Activated CD4-positive, alpha-beta memory T cell treated with anti-CD3 and anti-CD28 coated beads for 36 hours (primary cell): ENCODE measurements at places on chromosomes 7 and 10. TPM values are rescaled to one million over a fixed set of nuclear protein-coding genes. Genes with fewer than 3 reads are reported as not detected.

GRCh38 chr7:33425395-33425794 lies 296.0 kb downstream of the BBS9 start:
- no peaks in the 10 kb centered on the region for H3K27me3 ChIP-seq
- H3K27ac ChIP-seq, result no peak overlapping the region
- H3K36me3 ChIP-seq, result no peaks in the 10 kb centered on the region
- DNase-seq, result no peak
- no peaks in the 10 kb centered on the region for H3K4me1 ChIP-seq

DNA sequence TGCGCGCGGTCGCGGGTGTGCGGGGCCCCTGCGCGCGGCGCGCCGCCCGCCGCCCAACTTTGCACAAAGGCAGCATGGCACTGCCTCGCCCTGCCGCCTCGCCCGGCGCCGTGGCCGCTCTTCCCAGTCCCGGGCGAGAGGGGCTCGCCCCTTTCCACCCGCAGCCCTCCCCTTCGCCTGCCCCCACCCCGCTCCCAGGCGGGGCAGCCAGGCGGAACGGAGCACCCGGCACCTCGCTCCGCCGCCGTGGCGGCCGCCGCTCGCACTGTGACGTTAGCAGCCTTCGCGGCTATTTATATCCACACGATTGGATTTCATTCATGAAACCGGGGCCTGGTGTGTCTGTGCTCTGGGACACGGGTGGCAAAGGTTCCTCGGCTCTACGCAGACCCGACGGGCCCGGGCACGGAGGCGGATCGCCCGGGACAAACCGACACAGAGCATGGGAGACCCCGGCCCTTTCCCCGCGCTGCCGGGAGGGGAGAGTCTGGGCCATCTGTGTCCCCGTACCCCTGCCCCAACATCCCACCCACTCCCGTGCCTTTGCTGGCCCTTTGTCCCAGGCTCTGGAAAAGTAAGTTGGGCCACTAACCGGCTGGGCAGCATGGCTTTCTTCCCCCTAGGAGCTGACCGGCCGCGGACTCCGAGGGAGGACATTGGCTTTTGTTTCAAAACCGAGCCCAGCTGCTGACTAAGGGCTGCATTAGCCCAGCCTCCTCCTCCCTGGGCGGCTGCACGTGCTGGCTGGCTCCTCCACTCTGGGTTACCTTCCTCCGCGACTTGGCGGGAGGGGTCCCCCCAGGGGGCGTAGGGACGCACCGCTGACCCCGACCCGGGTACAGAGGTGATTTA lies at the start of gene RHOBTB1:
Gene RHOBTB1, minus strand, starts transcription at position 128 of the 852 bp plus-strand sequence. CDS start 32,643 bp downstream, outside the sequence.
- peak; percentile 28 for DNase-seq
- H3K27ac ChIP-seq, result no peak within 1 kb of the TSS
- peaks cover 55% of the 10 kb centered on the region for H3K27me3 ChIP-seq

The GBF1 gene
- 44.0 TPM for total RNA-seq

The GHRHR gene
- total RNA-seq, result not detected

The INMT gene
- total RNA-seq, result not detected

DNA sequence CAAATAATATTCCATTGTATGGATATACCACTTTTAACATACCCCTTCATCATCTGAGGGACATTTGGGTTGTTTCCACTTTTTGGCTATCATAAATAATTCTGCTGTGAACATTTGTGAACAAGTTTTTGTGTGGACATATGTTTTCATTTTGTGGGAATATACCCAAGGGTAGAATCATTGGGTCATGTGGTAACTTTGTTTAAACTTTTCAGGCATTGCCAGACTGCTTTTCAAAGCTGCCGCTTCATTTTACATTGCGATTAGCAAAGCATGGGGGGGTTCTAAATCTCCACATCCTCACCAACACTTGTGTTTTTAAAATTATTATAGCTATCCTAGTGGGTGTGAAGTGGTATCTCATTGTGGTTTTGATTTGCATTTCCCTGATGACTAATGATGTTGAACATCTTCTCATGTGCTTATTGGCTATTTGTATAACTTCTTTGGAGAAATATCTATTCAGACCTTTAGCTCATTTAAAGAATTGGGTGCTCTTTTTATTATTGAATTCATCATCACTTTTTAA lies 8.4 kb upstream of the HHEX start:
- H3K4me3 ChIP-seq, result no peak overlapping the region
- no peak overlapping the region for H3K27ac ChIP-seq
- no peaks in the 10 kb centered on the region for H3K36me3 ChIP-seq
- peaks cover 18% of the 10 kb centered on the region for H3K27me3 ChIP-seq
- no peaks in the 10 kb centered on the region for H3K4me1 ChIP-seq

DNA sequence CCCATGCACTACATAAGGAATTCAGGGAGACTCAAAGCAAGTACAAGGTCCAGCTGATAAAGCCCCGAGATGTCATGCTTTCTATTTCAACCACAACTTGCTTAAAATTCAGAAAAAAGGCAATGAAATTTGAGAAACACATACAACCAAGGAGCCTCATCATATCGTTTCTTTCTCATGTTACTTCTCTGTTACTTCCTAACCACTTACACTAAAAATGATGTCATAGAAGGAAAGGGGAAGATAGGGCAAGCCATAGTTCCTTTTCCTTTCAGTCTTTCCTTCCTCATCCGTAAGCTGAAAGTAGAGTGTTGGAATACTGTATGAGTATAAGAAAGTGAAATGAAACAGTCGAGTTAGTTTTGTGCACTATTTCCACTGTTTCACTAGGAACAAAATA lies 27.9 kb upstream of the CDK14 start:
- no peaks in the 10 kb centered on the region for H3K36me3 ChIP-seq
- H3K4me1 ChIP-seq, result no peaks in the 10 kb centered on the region
- no peak overlapping the region for H3K4me3 ChIP-seq
- no peak overlapping the region for H3K27ac ChIP-seq
- peaks cover 3% of the 10 kb centered on the region for H3K27me3 ChIP-seq

DNA sequence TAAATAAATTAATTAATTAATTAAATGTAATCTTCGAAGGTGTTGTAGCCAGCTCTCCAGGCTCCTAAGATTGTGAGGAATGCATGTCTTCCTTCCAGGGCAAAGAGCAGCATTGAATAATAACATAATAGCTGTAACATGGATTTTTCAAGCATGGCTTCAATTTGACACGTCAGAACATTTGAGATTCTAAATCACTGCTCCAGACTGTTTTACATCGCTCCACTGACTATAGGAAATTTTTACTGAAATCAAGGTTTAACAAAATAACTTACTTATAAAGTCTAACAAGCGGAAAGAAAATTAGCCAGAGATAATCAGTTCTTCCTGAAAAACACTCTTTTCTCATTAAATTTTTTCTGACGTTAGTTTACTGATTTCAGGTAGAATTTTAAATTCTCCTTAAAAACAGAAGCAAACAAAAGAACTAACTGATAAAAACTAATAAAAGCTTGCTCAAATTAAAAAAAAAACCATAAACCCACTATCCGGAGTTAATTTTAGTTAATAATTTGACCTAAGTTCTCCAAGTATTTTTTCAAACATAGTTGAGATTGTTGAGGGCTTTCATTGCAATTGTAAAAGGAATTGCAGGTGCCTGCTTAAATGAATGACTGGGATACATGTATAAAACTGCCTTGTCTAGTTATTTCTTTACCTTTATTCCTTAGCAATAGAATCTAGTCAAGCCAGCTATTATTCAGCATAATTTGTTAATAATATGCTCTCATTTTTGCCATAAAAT lies 51.2 kb upstream of the SGCE start:
- no peak for DNase-seq
- H3K36me3 ChIP-seq, result no peaks in the 10 kb centered on the region
- peaks cover 5% of the 10 kb centered on the region for H3K27me3 ChIP-seq
- no peaks in the 10 kb centered on the region for H3K4me1 ChIP-seq
- H3K4me3 ChIP-seq, result no peak overlapping the region

- H3K4me3 ChIP-seq, result no peak overlapping the region
- peaks cover 2% of the 10 kb centered on the region for H3K27me3 ChIP-seq
- no peaks in the 10 kb centered on the region for H3K36me3 ChIP-seq
- no peak overlapping the region for H3K27ac ChIP-seq
- no peak for DNase-seq
These were observed 377.1 kb downstream of the HPSE2 start for GRCh38 chr10:98858525-98858924.

The CC2D2B gene
- total RNA-seq, result 0.15 TPM

The NME8 gene
- not detected for total RNA-seq

The SPRN gene
- total RNA-seq, result not detected

DNA sequence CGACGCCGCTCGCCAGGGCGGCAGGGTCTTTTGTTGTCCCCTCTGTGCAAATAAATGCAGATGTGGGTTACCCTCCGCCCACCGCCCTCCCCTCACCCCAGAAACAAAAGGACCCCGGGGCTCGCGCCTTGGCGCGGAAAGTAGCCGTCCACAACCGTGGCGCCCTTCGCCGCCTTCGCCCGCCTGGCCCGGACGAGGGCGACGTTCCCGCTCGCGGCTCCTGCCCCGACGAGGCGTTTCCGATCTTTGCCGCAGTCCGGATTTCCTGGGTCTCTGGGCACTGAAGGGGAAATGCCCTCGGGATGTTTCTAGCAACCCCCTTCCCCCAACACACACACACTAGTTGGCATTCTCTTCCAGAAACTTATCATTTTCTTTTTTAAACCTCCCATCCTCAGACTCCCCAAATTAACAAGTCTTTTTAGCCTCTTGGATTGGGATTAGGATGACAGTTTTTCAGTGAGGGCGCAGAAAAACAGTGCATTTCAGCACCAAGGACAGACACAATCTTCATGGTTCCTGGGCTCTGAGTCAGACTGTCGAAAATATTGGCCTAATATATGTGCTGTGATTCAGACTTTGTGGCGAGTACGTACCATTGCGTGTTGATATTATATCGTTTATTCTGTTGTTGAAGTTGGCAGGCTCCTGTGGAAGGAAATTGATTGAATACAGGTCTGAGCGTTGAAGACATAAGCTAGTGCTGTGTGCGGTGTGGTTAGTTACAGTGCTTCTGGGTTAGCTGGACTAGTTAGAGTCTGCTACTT lies 771 bp downstream of the PHYHIPL start:
- no peak overlapping the region for H3K27ac ChIP-seq
- H3K27me3 ChIP-seq, result peaks cover 12% of the 10 kb centered on the region
- DNase-seq, result no peak
- H3K4me3 ChIP-seq, result no peak overlapping the region

The CDC14C gene
- total RNA-seq, result not detected

The TMEM196 gene
- not detected for total RNA-seq

DNA sequence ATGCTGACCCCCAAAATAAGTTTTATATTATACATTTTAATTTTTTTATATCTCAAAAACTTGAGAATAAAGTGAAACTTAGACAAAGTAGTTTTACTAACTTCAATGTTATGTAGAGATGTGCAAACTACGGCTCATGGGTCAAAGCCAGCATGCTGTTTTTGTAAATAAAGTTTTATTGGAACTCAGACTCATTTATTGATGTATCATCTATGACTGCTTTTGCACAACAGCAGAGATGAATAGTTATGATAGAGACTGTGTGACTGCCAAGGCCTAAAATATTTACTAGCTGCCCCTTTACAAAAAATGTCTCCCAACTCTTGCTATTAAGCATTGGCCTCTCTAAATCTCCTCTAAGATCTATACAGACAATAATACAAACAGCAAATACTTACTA lies 12.4 kb downstream of the MTPN start:
- no peak for DNase-seq
- no peak overlapping the region for H3K4me3 ChIP-seq
- peaks cover 69% of the 10 kb centered on the region for H3K4me1 ChIP-seq
- H3K36me3 ChIP-seq, result peaks cover 24% of the 10 kb centered on the region
- no peak overlapping the region for H3K27ac ChIP-seq
- H3K27me3 ChIP-seq, result no peaks in the 10 kb centered on the region

The GOLGA7B gene
- 0.87 TPM for total RNA-seq

GRCh38 chr10:17562614-17563013 lies 54.6 kb downstream of the HACD1 start:
- no peaks in the 10 kb centered on the region for H3K36me3 ChIP-seq
- H3K4me3 ChIP-seq, result no peak overlapping the region
- H3K27me3 ChIP-seq, result peaks cover 2% of the 10 kb centered on the region
- H3K27ac ChIP-seq, result no peak overlapping the region

DNA sequence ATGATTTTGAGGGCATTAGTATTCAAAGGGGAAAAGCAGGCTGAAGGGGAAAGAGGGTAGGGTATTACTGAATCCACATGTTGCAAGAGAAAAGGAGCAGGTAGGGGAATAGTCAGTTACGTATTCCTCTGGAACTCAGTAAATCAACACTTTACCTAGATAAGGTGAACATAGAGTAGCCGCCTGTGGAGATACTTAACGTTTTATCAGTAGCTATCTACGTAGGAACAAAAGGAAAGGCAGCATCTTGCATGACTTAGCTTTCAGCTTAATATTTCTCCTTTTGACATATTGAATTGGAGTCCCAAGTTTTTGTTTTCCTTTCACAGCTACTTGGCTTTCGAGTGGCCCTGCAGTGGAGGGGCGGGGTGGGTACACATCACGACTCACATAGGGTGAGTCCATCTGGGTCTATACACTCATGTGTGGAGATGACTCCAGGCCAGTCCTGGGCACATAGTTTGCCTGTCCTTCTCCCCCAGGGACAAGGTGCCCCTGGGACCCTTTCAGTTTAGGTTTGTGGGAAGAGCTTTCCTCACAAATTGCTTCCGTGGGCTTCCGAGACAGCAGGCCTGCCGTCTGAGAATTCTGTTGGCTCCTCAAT lies 48.1 kb downstream of the CCNY start:
- H3K27me3 ChIP-seq, result no peaks in the 10 kb centered on the region
- H3K27ac ChIP-seq, result no peak overlapping the region
- no peak overlapping the region for H3K4me3 ChIP-seq
- H3K36me3 ChIP-seq, result peaks cover 6% of the 10 kb centered on the region
- peaks cover 47% of the 10 kb centered on the region for H3K4me1 ChIP-seq

DNA sequence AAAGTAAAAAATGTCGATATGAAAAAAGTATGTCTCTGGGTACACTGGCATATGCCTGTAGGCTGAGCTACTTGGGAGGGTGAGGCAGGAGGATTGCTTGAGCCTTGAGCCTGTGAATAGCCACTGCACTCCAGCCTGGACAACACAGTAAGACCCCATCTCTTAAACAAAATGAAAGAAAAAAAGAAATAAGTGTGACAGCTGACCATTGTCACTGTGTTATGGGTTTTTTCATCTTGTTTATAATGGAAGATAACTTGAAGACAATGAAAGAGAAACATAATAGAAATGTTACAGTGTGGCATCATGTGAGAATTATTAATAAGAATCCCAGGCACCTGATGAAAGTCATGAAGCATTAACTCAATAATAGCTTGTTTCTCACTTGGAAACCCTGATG lies 75.0 kb downstream of the APBB1IP start:
- DNase-seq, result no peak
- no peaks in the 10 kb centered on the region for H3K4me1 ChIP-seq
- no peak overlapping the region for H3K27ac ChIP-seq
- H3K4me3 ChIP-seq, result no peak overlapping the region
- no peaks in the 10 kb centered on the region for H3K27me3 ChIP-seq

- no peaks in the 10 kb centered on the region for H3K4me1 ChIP-seq
- peaks cover 10% of the 10 kb centered on the region for H3K27me3 ChIP-seq
- H3K4me3 ChIP-seq, result no peak overlapping the region
- no peak for DNase-seq
These were observed 55.2 kb upstream of the C10orf71 start for GRCh38 chr10:49243610-49244283.

- H3K27ac ChIP-seq, result no peak overlapping the region
- DNase-seq, result no peak
- H3K4me3 ChIP-seq, result no peak overlapping the region
These were observed 383.4 kb downstream of the GATA3 start for GRCh38 chr10:8437896-8438295.

The GDF10 gene
- total RNA-seq, result 0.50 TPM
